ENCODE measurements at places on chromosomes 5 and 9.
A peak's percentile ranks its signal among the peaks of the same experiment; 100 is the strongest.

DNA sequence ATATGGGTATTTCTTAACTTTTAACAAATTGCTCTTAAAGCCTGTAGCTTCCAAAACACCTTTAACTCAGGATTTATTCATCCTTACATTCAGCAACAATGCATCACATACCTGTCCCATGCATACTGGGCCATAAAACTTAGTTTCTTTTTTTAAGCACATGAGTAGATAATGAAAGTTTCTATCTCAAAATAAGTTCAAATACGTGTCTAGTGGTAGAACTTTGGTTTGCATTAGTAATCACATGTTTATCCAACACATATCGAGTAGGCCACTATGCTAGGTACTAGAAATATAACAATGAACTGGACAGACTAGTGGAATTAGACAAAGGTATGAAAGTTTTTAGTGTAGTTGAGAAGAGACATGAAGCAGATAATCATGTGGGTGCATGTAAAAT, 99.6 kb downstream of the DOCK2 start:
- no peak overlapping the region for H3K4me3 ChIP-seq
- H3K27ac ChIP-seq = no peak overlapping the region
- no peaks in the 10 kb centered on the region for H3K27me3 ChIP-seq
- H3K36me3 ChIP-seq = peaks cover 16% of the 10 kb centered on the region

- H3K36me3 ChIP-seq = no peaks in the 10 kb centered on the region
- H3K4me3 ChIP-seq = no peak overlapping the region
- peaks cover 24% of the 10 kb centered on the region for H3K27me3 ChIP-seq
- DNase-seq = no peak
- peak overlapping the region; percentile 43 for H3K27ac ChIP-seq
- H3K4me1 ChIP-seq = peaks cover 8% of the 10 kb centered on the region
Measured at GRCh38 chr9:37925786-37926736, 22.1 kb upstream of the SLC25A51 start.

DNA sequence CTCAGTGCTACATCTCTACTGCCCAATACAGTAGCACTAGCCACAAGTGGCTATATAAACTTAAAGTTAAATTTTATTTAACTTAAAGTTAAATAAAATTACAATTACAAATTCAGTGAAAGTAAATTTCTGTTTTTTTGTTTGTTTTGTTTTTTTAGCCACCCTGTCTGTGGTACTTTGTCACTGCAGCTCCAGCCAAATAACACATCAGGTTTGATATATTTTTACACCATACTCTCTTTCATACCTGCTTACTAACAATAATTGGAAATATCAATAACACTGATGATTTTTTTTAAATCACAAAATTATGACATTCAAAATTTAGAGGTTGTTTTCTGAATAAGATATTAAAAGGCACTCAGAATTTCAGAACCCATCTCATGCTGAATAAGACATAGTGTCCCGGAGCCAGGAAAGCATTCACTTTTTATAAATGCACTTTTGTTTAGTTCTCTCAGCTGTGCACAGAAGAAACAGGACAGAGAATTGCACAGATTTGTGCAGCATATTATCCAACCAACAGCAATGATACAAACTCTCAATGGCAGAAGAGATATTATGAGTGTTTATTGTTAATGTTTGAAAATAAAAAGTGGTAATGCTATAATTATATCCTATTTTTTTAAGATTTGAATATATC, 92.6 kb downstream of the EDIL3 start:
- no peak for DNase-seq
- H3K27ac ChIP-seq = no peak overlapping the region
- H3K4me3 ChIP-seq = no peak overlapping the region
- H3K36me3 ChIP-seq = no peaks in the 10 kb centered on the region

DNA sequence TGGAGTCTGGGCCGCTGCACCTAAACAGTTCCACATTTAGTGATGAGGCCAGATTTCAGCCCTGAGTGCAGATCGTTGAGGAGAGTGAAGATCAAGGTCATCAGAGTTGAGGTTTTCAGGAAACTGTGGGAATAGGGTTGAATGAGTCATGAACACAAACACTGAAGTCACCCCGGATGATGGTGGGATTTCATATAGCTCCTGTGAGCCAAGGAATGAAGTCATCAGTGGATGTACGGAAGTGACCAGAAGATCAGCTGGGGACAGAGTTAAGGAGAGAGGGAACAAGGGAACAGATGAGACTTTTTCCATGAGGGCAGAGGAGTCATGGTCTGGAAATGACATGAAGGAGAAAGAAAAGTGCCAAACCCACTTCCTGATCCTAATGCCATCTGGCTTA, 36.5 kb downstream of the PALM2AKAP2 start:
- peaks cover 2% of the 10 kb centered on the region for H3K4me1 ChIP-seq
- H3K27ac ChIP-seq = no peak overlapping the region
- H3K36me3 ChIP-seq = no peaks in the 10 kb centered on the region
- peaks cover 20% of the 10 kb centered on the region for H3K27me3 ChIP-seq
- H3K4me3 ChIP-seq = no peak overlapping the region

DNA sequence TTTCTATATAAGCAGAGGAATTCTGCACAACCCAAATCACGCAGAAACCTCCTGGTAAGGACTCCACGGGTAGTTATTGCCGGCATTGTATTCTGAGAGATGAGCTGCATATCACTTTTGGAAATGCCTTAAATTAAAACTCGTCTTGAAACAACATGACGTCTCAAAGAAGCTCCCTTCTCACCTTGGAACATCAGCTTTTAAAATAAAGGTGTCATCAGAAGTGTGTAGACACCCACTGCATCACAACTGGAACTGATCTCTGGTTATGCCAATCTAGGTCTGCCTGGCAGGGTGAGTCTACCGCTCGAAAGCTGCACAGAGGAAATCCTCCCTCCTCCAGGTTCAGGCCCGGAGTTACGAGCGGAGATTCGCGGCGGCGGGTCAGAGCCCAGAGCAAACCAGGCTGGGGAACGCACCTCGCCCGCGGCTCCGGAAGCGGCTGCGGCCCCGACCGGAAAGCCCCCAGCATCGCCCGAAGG, 974 bp upstream of the SLC12A2 start:
- no peaks in the 10 kb centered on the region for H3K36me3 ChIP-seq
- no peaks in the 10 kb centered on the region for H3K27me3 ChIP-seq
- peak overlapping the region; percentile 91 for H3K4me3 ChIP-seq
- peaks cover 54% of the 10 kb centered on the region for H3K4me1 ChIP-seq

DNA sequence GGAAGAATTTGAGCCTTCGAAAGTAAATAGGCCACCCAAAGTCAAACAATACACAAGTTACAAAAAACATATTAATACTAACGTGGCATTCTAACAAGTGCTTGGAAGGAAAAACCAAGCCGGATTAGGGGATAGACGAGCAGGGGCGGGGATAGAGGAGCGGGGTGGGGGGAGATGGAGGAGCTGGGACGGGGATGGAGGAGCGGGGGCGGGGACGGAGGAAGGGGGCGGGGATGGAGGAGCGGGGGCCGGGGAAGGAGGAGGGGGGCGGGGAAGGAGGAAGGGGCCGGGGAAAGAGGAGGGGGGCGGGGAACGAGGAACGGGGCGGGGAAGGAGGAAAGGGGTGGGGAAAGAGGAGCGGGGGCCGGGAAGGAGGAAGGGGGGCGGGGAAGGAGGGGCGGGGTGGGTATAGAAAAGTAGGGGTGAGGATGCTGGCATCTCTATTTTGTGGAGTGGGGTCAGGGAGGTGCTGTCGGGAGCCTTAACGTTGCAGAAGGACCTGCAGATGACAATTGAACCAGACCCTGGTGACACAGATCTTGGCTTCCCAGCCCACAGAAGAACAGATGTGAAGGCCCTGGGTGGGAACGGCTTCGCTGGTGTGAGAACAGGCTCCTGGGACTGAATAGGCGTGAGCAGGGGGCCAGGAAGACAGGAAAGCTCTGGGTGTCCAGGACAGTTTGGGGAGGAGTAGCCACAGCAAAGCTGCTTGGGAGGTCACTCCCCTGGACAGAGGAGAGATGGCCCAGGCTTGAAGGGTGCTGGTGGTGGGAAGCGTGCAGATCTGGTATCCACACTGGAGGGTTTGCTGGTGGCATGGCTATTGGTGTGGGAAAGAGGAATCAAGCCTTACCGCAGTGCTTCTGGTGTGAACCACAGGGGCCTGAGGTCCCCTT, 233.3 kb upstream of the DAP start:
- H3K4me1 ChIP-seq = no peaks in the 10 kb centered on the region
- no peak overlapping the region for H3K27ac ChIP-seq
- H3K4me3 ChIP-seq = no peak overlapping the region
- no peak for DNase-seq

GRCh38 chr5:123047706-123048105, 11.2 kb upstream of the PPIC start:
- H3K4me1 ChIP-seq = no peaks in the 10 kb centered on the region
- peaks cover 47% of the 10 kb centered on the region for H3K27me3 ChIP-seq
- H3K4me3 ChIP-seq = no peak overlapping the region
- no peak for DNase-seq
- H3K27ac ChIP-seq = no peak overlapping the region

DNA sequence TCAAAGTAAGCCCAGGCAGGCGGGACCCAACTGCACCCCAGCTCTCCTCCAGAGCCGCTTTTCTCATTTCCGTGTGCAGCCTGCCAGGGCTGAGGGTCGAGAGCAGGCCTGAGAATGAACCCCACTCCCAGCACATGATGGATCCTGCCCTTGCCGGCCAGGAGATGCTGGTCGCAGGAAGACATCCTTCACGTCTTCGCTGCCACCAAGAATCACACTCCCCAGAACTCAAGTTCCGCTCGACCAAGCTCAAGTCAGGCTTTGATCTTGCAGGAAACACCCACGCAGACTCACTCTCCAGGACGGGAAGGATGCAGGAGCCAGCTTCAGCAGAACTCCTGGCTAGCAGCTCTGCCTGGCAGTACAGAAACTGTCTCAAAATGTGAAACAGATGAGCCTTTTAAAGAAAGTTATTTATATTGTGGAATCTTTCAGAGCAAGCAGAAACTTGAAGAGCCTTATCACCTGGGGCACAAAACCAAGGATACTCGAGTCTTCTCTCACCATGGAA, 102.4 kb downstream of the ROR2 start:
- DNase-seq = no peak
- no peak overlapping the region for H3K4me3 ChIP-seq
- no peak overlapping the region for H3K27ac ChIP-seq
- H3K4me1 ChIP-seq = peaks cover 7% of the 10 kb centered on the region

- H3K27ac ChIP-seq = no peak overlapping the region
- no peak overlapping the region for H3K4me3 ChIP-seq
- no peaks in the 10 kb centered on the region for H3K27me3 ChIP-seq
- no peaks in the 10 kb centered on the region for H3K36me3 ChIP-seq
- no peak for DNase-seq
Measured at GRCh38 chr9:127683723-127684122, 23.1 kb upstream of the CFAP157 start.

DNA sequence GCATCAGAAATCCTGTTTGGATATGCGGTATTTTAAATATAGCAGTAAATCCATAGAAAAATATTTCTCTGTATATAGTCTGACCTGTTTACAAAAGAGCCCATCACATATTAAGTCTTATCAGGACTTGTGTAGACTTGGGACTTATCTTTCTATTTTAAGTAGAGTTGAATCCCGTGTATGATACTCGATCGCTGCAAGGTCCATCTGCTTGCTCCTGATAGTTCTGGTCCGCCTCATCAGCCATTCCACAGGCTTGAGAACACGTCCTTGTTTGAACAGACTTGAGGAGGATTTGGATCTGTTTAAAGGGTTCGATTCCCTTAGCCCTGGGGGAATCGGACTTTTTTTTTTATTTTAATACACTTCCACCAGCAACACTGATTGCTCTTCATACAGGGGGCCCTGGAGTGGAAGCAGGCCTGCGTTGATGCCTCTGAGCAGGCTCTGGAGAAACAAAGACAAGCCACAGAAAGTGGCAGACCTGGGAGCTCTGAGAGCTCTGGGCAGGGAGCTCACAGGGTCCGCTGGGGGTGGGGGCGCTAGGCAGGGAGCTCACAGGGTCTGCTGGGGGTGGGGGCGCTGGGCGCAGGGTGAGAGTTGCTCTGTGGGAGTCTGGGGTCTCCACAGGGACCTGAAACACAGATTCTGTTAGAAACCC, 112.2 kb downstream of the MVB12B start:
- H3K27me3 ChIP-seq = no peaks in the 10 kb centered on the region
- H3K27ac ChIP-seq = peak overlapping the region; percentile 51
- no peak overlapping the region for H3K4me3 ChIP-seq
- H3K36me3 ChIP-seq = no peaks in the 10 kb centered on the region

GRCh38 chr9:5509573-5509972, 758 bp upstream of the PDCD1LG2 start:
- H3K4me3 ChIP-seq = peak overlapping the region; percentile 80
- H3K27me3 ChIP-seq = no peaks in the 10 kb centered on the region
- no peaks in the 10 kb centered on the region for H3K36me3 ChIP-seq
- peak overlapping the region; percentile 86 for H3K27ac ChIP-seq
- no peak for DNase-seq

GRCh38 chr5:59321642-59322041, 571.9 kb downstream of the PDE4D start:
- no peak overlapping the region for H3K27ac ChIP-seq
- DNase-seq = no peak
- H3K27me3 ChIP-seq = peaks cover 24% of the 10 kb centered on the region
- no peaks in the 10 kb centered on the region for H3K36me3 ChIP-seq

GRCh38 chr5:177568326-177568725, 14.0 kb upstream of the FAM193B start:
- no peak overlapping the region for H3K27ac ChIP-seq
- peaks cover 4% of the 10 kb centered on the region for H3K4me1 ChIP-seq
- DNase-seq = no peak
- peaks cover 12% of the 10 kb centered on the region for H3K27me3 ChIP-seq
- H3K4me3 ChIP-seq = no peak overlapping the region
- no peaks in the 10 kb centered on the region for H3K36me3 ChIP-seq

Data from T-helper 17 cell (primary cell).